ENCODE measurements at places on chromosomes 2 and 18. TPM values are rescaled to one million over a fixed set of nuclear protein-coding genes. Genes with fewer than 3 reads are reported as not detected.

The DSG1 gene
- total RNA-seq: 0.89 TPM

DNA sequence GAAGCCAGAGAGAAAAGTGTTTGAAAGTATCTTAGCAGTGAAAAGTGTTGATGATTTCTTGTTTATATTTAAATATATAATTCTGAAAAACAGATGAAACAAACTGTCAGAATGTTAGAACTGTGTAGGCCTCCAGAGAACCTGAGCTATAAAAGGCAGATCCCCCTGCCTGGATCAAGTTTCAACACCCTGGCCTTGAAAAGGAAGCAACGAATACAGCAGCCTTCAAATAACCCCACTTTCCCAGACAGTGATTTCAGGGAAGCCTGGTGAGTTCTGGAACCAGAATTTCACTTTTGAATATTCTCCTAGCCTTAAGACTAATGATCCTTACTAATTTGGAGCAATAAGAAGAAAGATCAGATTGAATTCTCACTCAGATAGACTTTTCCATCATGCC, 13.3 kb upstream of the TRIM43 start:
- no peak for DNase-seq

The CYBRD1 gene
- 39.7 TPM for total RNA-seq

DNA sequence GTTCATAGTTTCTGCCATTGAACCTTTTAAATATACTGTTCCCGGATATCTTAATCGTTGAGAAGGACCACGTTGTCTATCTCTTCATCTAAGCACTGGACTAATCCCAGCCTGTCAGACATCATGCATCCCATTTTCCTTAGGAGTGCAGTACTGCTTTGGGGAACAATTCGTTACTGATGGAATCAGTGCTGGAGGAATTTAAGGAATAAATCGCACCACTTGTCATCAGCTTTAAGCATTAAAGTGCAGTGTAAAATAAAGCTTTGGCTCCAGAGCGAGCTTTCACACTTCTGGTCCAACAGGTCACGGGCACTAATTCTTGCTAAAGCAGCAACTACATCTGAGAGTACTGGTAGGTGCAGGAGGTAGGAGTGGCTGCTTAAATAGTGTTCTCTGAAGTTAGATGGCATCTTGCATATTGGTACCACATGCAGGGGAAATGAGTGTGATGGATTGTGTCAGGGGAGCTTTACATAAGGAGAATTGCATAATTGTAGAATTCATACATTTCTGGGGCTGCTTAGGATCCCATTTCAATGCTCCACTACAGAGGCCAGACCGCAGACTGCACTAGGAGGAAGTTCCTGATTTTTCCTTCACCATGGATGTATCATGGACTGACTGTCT, 105.7 kb upstream of the RASGRP3 start:
- no peak for DNase-seq

DNA sequence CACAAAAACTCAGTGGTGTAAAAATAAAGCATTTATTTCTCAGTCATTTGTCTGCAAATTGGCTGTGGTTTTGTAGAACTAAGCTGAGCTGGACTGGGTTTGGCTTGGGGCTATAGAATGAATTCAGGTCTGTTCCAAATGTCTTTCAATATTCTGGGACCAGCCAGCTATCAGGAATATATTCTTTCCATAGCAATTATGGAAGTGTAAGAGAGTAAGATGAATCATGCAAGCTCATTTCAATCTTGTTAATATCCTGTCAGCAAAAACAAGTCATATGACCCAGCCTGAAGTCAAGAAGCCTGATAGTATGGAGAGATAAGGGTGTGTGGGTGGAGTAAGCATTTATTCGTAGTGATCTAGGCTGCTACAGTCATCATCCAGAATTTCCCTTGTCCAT, 481.0 kb upstream of the CDH2 start:
- no peak for DNase-seq

DNA sequence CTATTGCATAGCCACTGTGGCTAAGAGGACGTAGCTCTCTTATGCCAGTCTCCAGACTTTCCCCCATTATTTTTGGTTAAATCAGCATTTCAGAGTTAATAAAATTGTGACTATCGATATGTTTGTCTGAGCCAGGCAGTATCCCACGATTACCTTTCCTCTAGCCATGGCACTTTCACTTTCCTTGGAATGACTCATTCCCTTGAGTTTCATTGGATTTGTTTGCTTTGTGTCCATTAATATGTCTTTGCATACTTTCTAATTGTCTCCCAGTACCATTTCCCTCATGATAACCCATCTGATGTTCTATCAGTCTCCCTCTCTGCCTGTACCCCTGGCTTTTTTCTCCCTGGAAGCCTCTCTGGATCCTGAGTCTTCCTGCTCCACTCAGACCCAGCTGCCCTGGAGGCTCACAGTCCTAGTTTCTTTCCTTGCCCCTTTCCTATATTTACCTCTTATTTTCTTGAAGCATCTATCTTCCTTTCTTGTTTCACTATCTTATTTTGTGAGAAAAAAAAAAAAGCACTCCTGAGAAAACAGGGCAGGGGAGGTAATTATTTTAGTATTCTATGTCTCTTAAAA, 126.1 kb downstream of the MTX2 start:
- DNase-seq: no peak

- DNase-seq: no peak
Observed at GRCh38 chr2:166841679-166842078, 46.6 kb upstream of the XIRP2 start.

The LIPT1 gene
- 6.6 TPM for total RNA-seq

DNA sequence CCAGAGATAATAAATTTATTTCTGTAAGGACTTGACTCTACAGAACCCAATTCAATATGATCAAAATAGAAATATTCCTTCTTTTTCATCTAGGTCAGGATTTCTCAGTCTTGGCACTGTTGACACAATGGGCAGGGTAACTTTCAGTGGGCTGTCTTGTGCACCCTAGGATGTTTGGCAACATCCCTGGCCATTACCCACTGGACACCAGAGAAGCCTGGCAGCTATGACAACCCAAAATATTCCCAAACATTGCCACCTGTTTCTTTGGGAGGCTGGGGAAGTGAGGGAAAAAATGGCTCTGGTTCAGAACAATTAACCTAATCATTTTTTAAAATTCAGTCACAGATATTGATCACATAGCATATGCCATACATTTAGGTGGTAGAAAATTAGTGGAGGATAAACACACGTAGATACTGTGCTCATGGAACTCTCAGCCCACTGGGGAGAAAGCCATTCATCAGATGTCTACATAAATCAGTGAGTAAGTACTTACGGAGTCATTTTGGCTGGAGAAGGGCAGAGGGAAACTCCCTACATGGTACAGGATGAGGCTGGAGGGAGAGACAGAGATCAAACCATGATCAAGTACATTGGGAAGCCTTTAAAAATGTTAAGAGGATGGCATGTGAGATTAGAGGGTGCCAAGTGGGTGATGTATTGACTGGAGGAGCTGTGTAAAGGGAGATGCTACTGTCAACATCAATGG, 718 bp upstream of the TNP1 start:
- DNase-seq: no peak

DNA sequence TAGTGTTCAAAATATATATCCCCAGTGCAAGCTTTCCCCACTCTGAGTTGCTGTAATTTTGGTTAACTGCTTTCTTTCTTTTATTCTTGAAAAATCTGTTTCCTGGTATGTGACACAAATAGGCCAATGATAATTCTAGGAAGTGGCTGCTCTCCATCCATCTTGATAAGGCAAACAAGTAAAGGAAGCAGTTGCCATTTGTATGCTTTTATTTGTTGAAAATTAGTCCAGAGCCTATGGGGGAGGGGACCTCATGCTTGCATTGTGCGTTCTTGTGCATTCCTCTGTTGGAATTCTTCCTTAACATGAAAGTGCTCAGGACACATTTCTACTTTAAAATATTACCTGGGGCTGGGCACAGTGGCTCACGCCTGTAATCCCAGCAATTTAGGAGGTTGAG, 111.2 kb upstream of the FSHR start:
- no peak for DNase-seq

- DNase-seq: no peak
Observed at GRCh38 chr18:5606951-5607350, 63.2 kb upstream of the EPB41L3 start.

DNA sequence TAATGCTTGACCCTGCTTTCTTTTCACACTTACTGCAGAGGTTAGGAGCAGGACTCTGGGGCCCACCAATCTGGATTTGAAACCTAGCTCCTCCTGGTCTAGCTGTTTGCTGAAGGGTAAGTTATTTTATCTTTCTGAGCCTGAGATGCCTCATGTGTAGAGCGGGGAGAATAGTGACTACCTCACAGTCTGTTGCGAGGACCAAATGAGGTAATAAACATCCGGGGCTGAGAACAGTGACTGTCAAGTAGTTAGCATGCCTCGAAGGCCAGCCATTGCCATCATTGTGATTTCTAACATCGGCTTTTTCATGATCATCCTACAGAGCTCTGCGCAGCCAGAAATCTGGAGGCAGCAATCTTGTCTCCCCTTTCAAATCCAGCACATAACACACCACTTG, 32.9 kb downstream of the PTPRM start:
- no peak for DNase-seq

- DNase-seq: no peak
Observed at GRCh38 chr2:673615-674320, 3.4 kb downstream of the TMEM18 start.

- no peak for DNase-seq
Observed at GRCh38 chr2:226256709-226257376, 542.8 kb downstream of the IRS1 start.

DNA sequence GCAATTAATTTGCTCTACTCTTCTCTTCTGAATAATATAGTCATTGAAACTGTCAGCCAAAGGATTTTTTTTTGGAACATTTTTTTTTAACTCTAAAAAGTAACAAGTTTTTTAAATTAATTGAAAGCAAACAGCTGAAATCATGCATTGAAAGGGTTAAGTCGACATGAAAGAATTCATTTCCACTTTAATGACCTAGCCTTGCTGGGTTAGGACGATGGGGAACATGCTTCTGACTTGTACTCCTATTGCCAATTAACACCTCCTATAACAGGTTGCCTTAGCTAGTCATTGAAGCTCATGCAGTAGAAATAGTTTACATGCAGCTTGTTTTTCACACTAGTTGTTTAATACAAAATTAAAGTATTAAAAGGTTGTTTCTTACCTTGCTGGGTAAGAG, 47.8 kb downstream of the PSMD14 start:
- no peak for DNase-seq

The LRATD1 gene
- 0.67 TPM for total RNA-seq

The TUBA3E gene
- total RNA-seq: 1.2 TPM

The ABCG8 gene
- total RNA-seq: not detected

DNA sequence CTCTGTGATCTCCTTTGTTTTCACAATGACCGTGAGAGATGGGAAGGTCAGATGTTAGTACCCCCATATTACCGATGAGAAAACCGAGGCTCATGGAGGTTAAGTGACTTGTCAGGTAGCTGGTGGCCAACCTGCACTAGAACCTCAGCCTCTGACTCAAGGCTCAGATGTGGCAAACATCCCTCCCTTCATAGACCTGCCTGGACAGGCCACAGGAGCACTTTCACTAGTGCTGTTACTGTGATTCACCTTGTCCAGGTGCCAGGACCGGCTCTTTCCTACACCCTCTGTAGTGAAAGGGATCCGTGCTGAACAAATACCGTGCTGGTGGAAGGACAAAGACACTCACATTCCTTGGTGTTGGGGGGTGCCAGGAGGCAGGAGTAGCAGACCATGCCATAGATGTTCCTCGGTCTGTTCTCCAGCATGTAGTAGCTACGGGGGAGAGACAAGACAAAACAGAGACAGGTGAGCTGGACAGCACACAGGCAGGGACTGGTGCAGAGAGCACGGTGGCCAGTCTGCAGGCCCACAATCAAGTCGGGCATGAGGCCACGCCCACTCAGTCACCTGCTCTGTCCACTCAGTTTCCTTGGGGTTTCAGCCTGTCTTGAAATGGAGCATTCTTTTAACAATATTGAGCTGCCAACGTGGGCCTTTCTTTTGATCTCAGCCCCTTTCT, 65.9 kb downstream of the EDAR start:
- DNase-seq: peak; percentile 68

DNA sequence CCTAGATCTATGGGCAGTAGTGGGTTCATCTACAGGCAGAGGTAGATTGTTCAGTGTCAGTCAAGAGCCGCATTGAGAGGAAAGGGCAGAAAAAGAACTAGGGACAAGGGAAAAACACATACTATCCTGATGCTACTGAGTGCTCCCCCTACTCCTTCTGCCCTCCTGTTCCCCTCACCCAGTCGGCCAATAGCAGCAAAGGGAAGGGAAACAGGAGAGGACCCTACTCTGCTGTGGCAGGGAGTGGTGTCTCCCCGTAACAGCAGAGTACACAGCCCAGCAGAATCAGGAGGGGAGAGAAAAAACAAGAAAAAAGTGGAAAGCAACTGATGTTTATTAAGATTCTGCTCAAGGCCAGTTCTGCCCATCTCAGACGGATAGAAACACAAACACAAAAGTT, 136.1 kb upstream of the CCDC150 start:
- DNase-seq: no peak

The RBKS gene
- 3.9 TPM for total RNA-seq

- no peak for DNase-seq
Observed at GRCh38 chr2:52536929-52537460, 1230.6 kb upstream of the CHAC2 start.

- no peak for DNase-seq
Observed at GRCh38 chr2:126657148-126657635, 1.2 kb downstream of the GYPC start.
